ENCODE measurements at places on chromosomes 2 and 18. TPM values are rescaled to one million over a fixed set of nuclear protein-coding genes. Genes with fewer than 3 reads are reported as not detected.

Gene C2orf66
- total RNA-seq = not detected

Gene MERTK
- total RNA-seq = 37.3 TPM

Gene DOK6
- 17.2 TPM for total RNA-seq

Gene AOX1
- 18.0 TPM for total RNA-seq

Gene GPR39
- 0.51 TPM for total RNA-seq

Gene MYL12B
- 475 TPM for total RNA-seq

Gene ASTL
- not detected for total RNA-seq

Gene KLF7
- total RNA-seq = 1.9 TPM

Gene CHST9
- 7.5 TPM for total RNA-seq

Gene MC5R
- not detected for total RNA-seq

GRCh38 chr2:149204686-149205085 is 125.7 kb upstream of the LYPD6 start:
- no peak for DNase-seq

- peak; percentile 85 for DNase-seq
Measured at GRCh38 chr2:74833418-74834233, at the start of gene HK2. Gene HK2 (plus strand): TSS chr2:74834127. CDS start chr2:74834581, 454 bp downstream.

- DNase-seq = no peak
Measured at GRCh38 chr18:47689371-47689770, 241.1 kb downstream of the SMAD2 start.

DNA sequence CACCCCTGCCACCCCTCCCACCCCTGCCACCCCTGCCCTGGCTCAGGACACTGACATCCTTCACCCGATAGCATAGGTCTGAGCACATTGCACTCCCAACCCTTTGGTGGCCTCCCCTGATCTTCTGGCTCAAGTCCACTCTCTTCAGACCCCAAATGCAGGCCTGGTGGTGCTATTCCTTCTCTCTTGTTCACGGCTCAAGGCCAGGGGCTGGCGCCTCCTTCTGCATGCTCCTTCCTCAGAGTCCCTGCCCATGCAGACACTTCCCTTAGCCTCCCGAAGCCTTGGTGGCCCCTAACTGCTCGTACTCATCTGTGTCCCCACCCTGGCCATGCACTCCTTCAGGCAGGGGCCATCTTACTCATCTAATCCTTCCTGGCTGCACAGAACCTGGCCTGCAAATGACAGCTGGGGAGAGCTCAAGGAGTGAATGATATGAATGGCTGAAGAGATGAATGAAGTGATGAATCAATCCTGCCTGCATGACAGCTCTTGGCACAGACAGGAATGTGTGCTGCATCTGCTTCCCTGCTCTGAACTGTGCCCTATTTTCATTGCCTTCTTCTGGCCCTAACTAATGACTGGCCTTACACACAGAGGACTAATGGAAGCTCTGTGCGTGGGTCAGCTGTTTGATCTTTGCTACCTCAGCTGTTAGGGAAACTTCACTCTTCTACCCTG is 290.8 kb downstream of the DYSF start:
- no peak for DNase-seq

- DNase-seq = no peak
Measured at GRCh38 chr18:79530821-79531220, 135.1 kb downstream of the NFATC1 start.

DNA sequence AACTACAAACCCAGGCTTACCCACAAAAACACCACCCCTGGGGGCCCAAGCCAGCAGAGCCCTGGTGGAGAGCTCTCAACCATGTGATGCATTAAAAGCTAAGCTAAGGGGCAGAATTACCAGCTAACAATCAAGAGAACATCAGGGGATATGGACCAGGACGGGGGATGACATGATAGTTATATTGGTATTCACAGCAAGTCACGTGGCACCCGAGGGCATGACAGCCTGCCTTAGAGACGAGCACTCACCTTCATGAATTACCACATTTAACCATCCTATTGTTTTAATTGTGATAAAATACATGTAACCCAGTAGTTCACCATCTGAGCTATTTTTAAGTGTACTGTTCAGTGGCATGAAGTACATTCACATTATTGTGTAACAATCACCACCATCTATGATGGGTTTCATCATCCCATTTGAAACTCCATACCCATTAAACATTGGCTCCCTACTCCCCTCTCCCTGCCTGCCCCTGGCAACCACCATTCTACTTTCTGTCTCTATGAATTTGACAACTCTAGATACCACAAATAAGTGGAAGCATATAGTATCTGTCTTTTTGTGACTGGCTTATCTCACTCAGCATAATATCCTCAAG is 245.6 kb downstream of the ANAPC1 start:
- DNase-seq = no peak

DNA sequence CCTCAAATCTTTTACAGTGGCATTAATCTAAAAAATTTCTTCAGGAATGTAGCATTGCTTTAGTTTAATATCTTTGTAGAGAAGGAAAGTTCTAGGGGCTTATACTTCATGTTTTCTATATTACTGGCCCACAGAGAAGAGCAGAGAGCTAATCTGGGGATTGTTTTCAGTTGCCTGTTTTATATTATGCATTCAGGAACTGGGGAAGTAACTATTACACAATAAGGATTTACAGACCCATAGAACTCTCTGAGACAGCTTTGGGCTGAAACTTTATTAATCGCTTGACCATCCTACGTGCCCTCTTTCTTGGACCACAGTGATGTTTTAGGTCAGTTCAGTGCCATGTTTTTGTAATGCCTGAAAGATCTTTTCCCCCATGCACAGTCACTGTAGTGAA is 29.9 kb downstream of the BIRC6 start:
- no peak for DNase-seq

- DNase-seq = no peak
Measured at GRCh38 chr18:6297875-6298274, 116.8 kb downstream of the L3MBTL4 start.

DNA sequence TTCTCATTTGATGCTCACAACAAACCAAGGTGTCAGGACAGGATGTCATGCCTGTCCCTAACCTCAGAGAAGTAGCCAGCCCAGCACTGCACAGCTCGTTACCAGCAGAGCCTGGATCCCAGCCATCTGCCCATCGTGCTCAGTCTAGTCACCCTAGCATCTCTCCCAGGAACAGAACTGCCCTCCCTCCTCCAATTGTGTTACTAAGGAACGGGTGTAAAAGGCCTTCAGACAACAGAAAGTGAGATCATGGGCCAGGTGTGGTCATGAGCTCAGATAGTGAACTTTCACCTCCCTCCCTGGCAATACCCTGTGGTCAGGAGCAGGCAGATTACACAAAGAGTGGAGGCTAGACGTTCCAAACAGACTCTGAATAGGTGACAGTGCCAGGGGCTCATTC is 111.8 kb upstream of the PPP1CB start:
- peak; percentile 75 for DNase-seq

GRCh38 chr2:128753321-128753720 is 434.7 kb upstream of the HS6ST1 start:
- no peak for DNase-seq

GRCh38 chr18:9876867-9877654 is 8.7 kb upstream of the TXNDC2 start:
- DNase-seq = peak; percentile 30

DNA sequence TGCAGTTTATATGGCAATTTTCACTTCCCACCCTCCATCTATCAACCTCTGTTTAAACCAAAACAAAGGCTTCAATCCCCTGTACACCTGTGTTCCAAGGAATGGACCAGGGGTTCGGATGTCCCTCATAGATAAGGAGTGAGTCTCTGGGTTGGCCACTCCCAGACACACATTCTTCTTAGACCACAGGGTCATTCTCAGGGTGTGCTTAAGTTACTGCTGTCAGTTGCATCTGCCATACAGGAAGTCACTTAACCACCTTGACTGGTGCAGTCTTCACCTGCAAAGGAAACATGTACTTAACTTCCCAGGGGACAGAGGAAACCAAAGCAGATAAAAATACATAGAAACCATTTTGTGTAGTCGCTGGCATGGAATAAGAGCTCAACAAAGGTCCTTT is 151.0 kb upstream of the NDUFV2 start:
- no peak for DNase-seq

GRCh38 chr2:37625796-37626571 is 45.5 kb downstream of the CDC42EP3 start:
- DNase-seq = no peak

- no peak for DNase-seq
Measured at GRCh38 chr2:46367286-46367685, 70.1 kb downstream of the EPAS1 start.

GRCh38 chr2:241112592-241112991 is 10.5 kb upstream of the MTERF4 start:
- DNase-seq = no peak

- no peak for DNase-seq
Measured at GRCh38 chr2:12652723-12653122, 64.0 kb upstream of the TRIB2 start.

DNA sequence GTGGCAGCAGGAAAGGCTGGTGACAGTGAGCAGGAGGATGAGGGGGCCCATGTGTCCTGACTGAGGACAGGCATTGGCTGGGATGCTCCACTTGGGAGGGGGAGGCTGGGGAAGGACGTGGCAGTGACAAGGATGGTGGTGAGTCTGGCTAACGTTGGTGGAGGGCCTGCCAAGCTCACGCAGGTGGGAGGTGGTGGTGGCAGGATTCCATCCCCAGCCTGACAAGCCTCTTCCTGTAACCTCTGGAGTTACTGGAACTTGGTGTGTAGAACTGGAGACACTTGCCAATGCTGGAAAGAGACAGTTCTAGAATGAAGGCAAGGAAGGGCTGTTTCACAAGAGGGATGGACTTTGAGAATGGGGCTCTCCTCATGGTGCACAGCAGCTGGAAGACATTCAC is 8.2 kb downstream of the PROM2 start:
- DNase-seq = no peak

DNA sequence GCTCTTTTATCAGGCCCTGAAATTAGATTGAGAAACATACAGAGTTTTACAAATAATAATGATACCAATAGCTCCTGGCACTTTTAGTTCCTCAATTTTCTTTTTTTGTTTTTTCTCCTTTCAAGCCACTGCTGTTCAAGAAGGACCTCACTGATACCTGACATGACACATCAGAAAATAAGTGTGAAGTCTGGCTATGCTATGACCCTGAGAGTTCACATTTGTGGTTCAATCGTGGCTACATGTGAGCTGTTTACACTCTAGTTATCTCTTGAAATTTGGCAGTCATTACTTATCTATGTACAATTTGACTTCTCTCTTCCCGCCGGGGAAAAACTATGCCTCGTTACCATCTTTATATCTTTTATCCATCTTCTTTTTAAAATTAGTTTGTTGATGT is 686.5 kb downstream of the EPHA4 start:
- DNase-seq = no peak

DNA sequence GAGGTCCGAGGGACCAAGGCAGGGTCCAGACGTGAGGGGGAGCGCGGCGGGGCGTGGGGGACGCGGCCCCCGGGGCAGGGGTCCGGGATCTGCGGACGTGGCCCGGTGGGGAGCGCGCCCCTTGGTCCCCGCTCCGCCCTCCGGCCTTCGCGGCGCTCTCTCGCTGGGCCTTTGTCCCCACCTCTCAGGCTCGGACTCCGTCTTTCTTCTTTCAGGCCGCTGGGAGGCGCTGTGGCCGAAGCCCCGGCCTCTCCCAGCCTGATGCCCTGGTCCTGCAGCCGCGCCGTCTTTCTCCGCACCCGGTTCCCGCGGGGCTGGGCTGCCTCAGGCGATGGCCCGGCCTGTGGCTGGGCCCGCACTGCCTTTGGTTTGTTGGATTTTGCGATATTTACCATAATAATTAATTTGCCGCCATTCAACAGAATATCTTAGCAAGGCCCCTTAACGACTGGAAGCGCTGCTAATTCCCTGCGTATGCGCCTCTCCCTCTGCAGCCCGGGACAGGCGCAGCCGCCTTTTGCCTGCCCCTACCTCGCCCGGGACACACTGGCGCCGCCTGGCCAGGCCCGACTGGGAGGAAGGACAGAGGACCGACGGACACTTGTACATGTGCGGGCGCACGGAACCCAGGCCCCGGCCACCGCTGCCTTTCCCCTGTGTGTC is 10.8 kb downstream of the SIX3 start:
- DNase-seq = peak; percentile 58

All from HepG2 (cell line).